ENCODE measurements at places on chromosomes 7 and 10.

DNA sequence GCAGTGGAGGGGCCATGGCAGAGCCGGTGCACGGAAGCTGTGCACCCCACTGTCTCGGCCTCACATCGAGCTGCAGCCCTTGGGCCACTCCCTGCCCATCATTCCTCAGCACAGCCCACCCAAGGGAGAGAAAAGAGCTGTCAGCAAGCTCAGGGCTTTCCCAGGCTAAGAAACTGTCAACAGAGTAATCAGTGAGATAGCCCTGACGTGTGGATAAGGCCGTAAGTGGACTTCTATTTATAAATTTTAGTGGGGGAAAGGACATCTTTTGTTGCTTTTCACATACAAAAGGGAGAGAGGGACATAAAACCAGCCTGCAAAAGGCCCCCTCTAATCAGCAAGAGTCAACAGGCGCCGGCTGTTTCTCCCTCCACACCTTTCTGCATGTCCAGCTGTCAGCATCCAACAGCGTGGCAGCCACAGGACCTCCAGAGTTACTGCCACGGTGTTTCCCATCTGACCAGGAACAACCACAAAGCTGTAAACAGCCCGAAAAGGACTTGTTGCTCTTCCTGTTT lies 56.8 kb upstream of the DDC start:
- no peak for DNase-seq

GRCh38 chr7:66415659-66416265 lies 210.6 kb downstream of the TPST1 start:
- DNase-seq = no peak

DNA sequence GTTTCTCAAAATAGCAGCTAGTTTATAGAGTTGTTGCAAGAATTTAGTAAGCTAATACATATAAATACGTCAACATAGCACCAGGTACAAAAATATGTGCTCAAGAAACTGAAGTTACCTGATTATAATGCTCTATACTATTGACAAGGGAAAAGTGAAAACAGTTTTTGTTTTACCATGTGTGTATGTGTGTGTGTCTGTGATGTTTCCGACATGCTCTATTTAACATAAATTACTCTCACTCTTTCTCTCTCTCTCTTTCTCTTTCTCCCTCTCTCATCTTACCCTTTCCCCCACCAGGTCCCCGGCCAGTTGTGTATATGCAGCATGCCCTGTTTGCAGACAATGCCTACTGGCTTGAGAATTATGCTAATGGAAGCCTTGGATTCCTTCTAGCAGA lies 4.3 kb downstream of the LIPN start:
- no peak for DNase-seq

GRCh38 chr7:144032516-144032915 lies 16.2 kb upstream of the OR2A5 start:
- no peak for DNase-seq

DNA sequence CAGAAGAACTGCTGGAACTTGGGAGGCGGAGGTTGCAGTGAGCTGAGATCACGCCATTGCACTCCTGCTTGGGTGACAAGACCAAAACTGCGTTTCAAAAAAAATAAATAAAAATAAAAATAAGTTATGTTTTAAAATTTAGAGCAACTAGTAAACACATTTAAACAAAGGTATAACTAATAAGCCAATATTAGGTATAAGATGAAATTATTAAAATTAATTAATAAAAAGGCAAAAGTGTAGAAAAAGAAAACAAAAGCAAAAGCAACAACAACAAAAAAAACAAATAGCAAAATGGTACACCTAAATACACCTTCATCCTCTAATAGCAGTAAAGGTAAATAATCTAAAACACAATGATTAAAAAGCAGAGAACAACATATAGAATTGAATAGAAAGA lies 6.2 kb upstream of the OR6B1 start:
- DNase-seq = no peak

DNA sequence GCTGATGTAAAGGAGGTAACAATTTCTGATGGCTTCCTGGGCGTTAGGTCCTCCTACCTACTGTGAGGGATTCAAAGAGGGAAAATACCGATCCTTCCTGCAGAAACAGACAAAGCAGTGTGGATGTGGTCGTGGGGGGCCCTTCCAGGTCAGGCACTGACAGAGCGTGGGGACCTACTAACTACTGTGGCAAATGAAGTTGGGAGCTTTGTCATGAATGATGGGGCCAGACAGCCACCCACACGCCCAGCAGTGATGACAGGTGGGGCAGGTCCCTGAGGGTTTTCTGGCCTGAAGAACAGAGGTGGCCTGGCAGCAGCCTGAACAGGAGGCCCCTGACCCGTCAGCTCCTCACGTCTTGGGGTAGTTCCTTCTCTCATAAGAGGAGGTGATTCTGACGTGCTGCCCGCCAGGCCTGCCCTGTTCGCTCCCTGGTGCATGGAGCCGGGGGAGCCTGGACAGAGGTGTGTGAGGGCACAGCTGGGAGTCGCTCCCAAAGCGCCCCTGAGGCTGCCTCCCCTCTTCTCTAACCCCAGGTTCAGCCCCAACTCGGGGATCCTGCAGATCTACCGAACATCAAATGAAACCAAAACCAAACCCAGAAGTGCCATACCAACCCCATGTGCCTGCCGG lies 4.2 kb downstream of the ATP6V0E2 start:
- DNase-seq = no peak

DNA sequence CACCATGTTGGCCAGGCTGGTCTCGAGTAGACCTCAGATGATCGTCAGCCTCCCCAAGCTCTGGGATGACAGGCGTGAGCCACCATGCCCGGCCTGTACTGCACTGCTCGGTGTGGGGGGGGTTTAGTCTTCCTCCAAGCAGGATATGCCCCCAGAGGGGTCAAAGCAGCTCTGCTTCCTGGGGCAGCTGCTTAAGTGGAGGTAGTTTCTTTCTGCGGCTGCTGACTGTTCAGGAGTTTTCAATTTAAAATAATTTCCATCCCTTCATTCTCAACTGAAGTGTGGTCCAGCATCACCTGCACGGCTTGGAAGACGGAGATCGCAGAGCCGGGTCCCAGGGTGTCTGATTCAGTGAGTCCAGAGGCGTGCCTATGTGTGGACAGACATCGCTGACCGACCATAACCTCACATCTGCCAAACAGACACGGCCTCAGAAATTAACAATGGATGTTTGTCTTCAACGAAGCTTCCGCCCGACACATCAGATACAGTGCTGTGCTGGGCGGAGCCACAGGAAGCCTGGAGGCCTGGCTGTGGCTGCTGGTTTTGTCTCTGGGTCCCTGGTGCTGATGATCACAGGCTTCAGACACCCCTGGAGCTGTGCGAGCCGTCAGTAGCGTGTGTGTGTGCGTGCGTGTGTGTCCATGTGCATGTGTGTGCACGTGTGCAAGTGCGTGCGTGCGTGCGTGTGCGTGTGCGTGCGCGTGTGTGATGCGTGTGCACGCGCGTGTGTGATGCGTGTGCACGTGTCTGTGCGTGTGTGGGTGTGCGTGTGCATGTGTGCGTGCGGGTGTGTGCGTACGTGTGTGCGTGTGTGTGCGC lies 226.5 kb upstream of the PITRM1 start:
- DNase-seq = no peak

- no peak for DNase-seq
These were observed 93.3 kb downstream of the SORCS3 start for GRCh38 chr10:104734433-104734832.
